ENCODE measurements at places on chromosomes 11 and 22. TPM values are rescaled to one million over a fixed set of nuclear protein-coding genes. Genes with fewer than 3 reads are reported as not detected.
A peak's percentile ranks its signal among the peaks of the same experiment; 100 is the strongest.

- no peaks in the 10 kb centered on the region for H3K4me1 ChIP-seq
- no peaks in the 10 kb centered on the region for H3K36me3 ChIP-seq
- H3K27me3 ChIP-seq: no peaks in the 10 kb centered on the region
These were observed 7.9 kb upstream of the CEP295 start for GRCh38 chr11:93653571-93653970.

GRCh38 chr11:119338318-119338890 is 2.3 kb downstream of the C1QTNF5 start:
- H3K36me3 ChIP-seq: no peaks in the 10 kb centered on the region
- H3K27me3 ChIP-seq: no peaks in the 10 kb centered on the region
- H3K4me3 ChIP-seq: no peak overlapping the region

DNA sequence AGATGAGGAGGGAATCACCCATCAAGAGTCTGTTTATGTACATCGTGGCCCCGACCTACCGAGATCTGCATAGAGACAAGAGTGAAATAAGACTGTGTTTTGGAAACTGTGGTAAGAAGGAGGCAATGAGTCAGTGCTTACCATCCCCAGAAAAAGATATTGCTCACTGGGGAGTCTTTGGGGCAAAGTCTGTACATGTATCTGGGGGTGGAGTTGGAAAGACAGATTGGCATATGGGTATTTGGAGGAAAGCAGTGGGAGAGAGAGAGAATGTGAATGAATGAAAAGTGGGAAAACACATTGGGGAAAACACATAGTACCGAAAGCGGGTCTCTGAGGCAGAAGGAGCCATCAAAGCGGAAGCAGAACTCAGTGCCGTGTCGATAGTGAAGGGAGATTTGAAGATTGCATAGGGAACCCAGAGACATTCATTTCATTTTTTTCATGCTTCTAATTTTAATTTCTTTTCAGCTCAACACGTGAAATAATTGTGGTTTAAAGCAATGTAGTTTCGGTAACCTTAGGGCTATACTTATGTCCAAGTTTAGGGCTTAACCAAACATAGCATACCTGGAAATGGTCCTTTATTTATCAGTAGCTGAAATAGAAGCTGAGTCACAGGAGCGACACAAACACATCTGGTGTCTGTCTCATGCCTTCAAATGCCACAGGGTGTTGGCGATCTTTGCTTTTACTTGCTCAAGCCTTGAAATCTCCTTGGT is 98.6 kb upstream of the CD44 start:
- H3K4me3 ChIP-seq: no peak overlapping the region
- no peak overlapping the region for H3K27ac ChIP-seq
- no peak for DNase-seq
- H3K27me3 ChIP-seq: no peaks in the 10 kb centered on the region
- H3K36me3 ChIP-seq: no peaks in the 10 kb centered on the region
- peaks cover 25% of the 10 kb centered on the region for H3K4me1 ChIP-seq

DNA sequence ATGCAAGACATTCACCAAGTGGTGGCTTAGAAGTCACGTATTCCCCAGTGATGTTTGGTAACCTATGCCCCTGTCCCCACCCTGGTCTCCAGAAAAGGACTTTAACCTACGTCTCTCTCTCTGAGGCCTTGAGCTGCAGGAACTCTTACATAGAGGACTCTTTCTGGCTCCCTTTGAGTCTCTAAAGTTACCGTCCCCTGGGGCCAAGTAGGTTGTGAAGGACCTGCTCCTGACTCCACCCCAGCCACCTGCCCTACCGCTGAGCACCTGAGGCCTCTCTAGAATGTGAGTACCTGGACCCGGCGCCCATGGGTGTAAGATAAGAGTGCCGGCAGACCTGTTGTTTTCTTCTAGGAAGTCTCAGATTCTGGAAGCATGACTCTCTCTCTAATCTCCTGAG is 95.4 kb downstream of the TIMP3 start:
- H3K4me3 ChIP-seq: no peak overlapping the region
- no peaks in the 10 kb centered on the region for H3K36me3 ChIP-seq
- no peak for DNase-seq
- H3K27ac ChIP-seq: no peak overlapping the region
- H3K27me3 ChIP-seq: no peaks in the 10 kb centered on the region
- H3K4me1 ChIP-seq: no peaks in the 10 kb centered on the region

GRCh38 chr22:19661156-19661555 is 53.1 kb upstream of the SEPTIN5 start:
- no peak overlapping the region for H3K4me3 ChIP-seq
- no peak overlapping the region for H3K27ac ChIP-seq
- H3K4me1 ChIP-seq: no peaks in the 10 kb centered on the region

DNA sequence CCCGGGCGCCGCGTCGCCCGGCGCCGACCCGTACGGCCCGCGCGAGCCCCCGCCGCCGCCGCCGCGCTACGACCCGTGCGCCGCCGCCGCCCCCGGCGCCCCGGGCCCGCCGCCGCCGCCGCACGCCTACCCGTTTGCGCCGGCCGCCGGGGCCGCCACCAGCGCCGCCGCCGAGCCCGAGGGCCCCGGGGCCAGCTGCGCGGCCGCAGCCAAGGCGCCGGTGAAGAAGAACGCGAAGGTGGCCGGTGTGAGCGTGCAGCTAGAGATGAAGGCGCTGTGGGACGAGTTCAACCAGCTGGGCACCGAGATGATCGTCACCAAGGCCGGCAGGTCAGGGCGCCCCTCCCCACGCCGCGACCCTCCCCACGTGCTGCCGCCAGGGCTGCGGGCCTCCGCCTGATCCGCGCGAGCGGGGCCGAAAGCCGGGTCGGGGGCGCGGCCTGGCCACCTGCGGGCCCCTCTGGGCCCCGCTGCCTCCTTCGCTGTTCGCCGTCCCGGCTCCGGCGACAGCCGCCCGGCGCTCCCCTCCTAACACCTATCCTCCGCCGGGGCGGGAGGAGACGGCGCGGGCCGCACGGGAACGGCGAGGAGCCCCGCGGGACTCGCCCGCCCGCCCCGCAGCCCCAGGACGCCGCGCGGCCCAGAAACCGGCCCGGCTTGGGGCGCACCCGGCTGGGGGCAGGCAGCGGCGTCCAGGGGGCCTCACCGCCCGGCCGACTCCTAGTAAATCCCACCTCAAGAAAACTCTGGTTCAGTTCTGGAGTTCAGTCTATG is 560 bp downstream of the TBX1 start:
- no peak overlapping the region for H3K4me3 ChIP-seq
- H3K4me1 ChIP-seq: no peaks in the 10 kb centered on the region
- H3K27me3 ChIP-seq: no peaks in the 10 kb centered on the region
- H3K27ac ChIP-seq: no peak overlapping the region
- DNase-seq: no peak
- no peaks in the 10 kb centered on the region for H3K36me3 ChIP-seq

DNA sequence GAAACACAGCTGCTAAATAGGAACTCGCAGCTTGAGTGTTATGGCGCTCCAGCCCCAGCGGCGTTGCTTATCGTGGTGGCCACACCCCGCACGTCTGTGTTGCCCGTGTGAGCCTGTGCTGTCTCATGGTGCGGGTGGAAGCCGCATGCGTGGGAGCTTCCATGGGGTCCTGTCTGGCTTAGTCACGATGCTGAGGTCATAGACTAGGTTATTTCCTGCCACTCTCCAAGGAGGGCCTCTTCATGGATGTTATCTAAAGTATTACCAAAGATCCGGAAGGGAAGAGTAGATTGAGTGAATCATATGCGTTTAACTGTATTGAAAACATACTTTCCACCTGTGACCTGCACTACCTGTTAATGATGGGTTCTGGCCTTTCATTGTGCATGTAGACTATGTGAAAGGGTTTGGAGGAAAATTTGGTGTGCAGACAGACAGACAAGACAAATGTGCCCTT is 21.7 kb downstream of the CTTN start:
- no peak for DNase-seq
- no peaks in the 10 kb centered on the region for H3K4me1 ChIP-seq
- no peak overlapping the region for H3K4me3 ChIP-seq
- H3K27ac ChIP-seq: no peak overlapping the region
- no peaks in the 10 kb centered on the region for H3K27me3 ChIP-seq

- H3K36me3 ChIP-seq: no peaks in the 10 kb centered on the region
- no peak overlapping the region for H3K27ac ChIP-seq
- H3K4me3 ChIP-seq: no peak overlapping the region
- no peaks in the 10 kb centered on the region for H3K4me1 ChIP-seq
- DNase-seq: no peak
- H3K27me3 ChIP-seq: no peaks in the 10 kb centered on the region
These were observed 9.2 kb downstream of the TAB1 start for GRCh38 chr22:39408807-39409206.

DNA sequence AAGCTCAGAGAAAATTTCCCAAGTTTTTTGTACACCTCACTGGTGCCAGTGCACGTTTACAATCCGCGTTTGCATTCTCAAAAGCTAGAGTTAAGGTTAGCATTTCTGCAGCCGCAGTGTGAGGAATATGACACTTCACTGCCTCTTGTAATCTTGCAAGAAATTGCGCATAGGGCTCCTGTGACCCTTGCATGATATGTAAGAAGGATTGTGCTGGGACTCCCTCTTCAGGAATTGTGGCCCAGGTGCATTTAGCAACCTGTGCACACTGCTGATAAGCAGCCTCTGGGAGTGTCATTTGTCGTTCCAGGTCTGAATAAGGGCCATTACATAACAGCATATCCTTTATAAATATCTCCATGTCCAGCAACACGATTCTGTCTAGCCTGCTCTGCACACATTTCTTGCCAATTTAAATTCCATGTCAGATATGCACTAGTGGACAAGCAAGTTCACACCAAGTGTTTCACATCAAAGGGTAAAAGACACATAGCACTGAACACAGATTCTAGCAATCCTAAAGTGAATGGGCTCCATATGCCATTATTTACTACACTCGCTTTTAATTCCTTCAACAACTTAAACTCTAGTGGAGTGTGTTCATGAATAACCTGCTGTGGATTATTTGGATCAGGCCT is 69.2 kb upstream of the INCENP start:
- H3K27me3 ChIP-seq: no peaks in the 10 kb centered on the region
- H3K36me3 ChIP-seq: no peaks in the 10 kb centered on the region
- H3K4me3 ChIP-seq: no peak overlapping the region
- no peak overlapping the region for H3K27ac ChIP-seq

DNA sequence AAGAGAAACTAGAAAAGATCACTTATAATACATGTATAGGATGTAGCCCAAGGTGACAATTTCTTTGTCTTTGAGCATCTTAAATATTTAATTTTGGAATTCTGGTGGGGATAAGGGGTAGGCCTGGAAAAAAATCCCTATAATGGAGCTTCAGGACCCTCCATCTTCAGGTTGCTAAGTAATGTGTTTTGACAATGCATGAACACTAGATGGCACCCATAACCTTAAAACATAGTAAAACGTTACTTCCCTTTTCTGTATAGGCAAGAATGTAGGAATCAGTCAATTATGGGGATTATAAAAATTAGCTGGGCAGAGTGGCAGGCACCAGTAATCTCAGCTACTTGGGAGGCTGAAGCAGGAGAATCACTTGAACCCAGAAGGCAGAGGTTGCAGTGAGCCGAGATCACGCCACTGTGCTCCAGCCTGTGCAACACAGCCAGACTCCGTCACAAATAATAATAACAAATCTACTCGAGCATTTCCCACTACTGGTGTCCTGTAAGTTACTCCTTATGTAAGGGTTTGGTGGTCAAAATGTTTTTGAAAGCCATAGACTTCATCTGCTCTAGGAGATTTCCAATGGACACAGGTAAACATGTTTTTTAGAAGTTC is 541.9 kb upstream of the CCDC90B start:
- DNase-seq: no peak
- no peaks in the 10 kb centered on the region for H3K27me3 ChIP-seq
- H3K4me3 ChIP-seq: no peak overlapping the region
- H3K27ac ChIP-seq: no peak overlapping the region

DNA sequence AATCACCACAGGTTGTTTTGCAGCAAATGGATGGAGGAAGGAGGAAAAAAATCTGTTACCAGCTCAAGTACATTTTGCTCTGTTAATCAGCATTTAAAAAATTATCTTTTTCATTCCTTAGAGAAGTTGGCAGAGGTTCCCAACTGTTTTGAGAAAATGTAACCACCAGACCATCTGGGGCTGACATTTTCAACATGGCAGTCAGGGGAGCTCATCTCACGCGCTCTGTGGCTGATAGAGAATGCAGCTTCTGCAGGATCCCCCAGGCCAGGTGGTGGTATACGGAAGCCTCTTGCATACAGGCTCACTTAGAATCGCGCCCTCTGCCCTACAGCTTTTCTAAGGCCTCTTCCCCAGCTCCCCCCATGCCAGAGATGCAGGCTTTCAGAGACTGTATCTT is 68.0 kb upstream of the OPCML start:
- H3K4me3 ChIP-seq: no peak overlapping the region
- no peaks in the 10 kb centered on the region for H3K4me1 ChIP-seq
- H3K27me3 ChIP-seq: no peaks in the 10 kb centered on the region
- no peak for DNase-seq

GRCh38 chr11:65560555-65561418 is 2.6 kb upstream of the LTBP3 start:
- no peak for DNase-seq
- H3K27ac ChIP-seq: no peak overlapping the region
- peaks cover 12% of the 10 kb centered on the region for H3K4me1 ChIP-seq
- no peaks in the 10 kb centered on the region for H3K36me3 ChIP-seq

- no peaks in the 10 kb centered on the region for H3K36me3 ChIP-seq
- H3K4me1 ChIP-seq: no peaks in the 10 kb centered on the region
- no peaks in the 10 kb centered on the region for H3K27me3 ChIP-seq
- H3K4me3 ChIP-seq: no peak overlapping the region
These were observed 123.4 kb downstream of the SWAP70 start for GRCh38 chr11:9787260-9787659.

GRCh38 chr11:37105427-37105826 is 507.4 kb upstream of the RAG2 start:
- no peaks in the 10 kb centered on the region for H3K27me3 ChIP-seq
- DNase-seq: no peak
- H3K36me3 ChIP-seq: no peaks in the 10 kb centered on the region
- no peak overlapping the region for H3K4me3 ChIP-seq
- H3K4me1 ChIP-seq: no peaks in the 10 kb centered on the region

DNA sequence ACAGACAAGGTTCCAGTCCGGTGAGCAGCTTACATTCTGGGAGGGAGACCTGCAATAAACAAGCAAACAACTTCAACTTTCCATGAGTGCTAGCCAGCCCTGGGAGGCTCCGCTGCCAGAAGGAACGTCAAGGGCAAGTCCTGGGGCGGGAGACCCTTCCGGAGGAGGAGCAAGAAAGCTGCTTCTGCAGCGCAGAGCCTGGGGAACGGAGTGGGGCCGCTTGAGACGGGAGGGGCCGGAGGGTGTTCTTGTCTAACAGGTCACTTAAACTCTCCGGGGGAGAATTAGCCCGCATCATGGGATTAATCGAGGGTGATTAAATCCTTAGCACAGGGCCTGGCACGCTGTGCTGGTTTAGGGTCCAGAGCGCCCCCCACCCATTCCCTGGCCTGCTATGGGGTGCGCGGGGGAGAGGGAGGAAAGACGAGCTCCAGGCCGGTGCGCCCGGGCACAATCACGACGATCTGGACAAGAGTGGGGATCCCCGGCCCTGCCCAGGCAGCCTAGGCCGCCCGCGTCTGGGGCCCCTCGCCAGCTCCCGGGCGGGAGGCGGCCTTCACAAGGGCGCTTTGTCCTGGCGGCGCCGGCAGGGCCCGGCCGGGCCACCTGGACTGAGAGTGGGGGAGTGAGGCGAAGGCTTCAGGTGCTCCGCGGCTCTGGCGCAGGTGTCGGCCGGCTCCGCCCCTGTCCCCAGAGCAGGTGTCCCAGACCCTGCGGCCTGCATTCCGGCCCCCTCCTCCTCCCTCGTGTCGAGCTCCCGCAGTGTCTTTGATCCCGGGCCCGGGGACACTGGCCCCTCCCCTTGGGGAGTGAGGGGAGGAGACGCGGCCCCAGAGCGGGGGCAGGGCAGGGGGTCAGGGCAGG is 663 bp upstream of the LARGE2 start:
- peaks cover 13% of the 10 kb centered on the region for H3K4me1 ChIP-seq
- peak overlapping the region; percentile 96 for H3K27ac ChIP-seq
- H3K27me3 ChIP-seq: no peaks in the 10 kb centered on the region
- H3K36me3 ChIP-seq: no peaks in the 10 kb centered on the region
- H3K4me3 ChIP-seq: peak overlapping the region; percentile 69

Gene GVQW3
- total RNA-seq: 5.0 TPM

Gene KRTAP5-7
- total RNA-seq: not detected

Gene FOLR1
- total RNA-seq: 4.5 TPM

Gene MUC5B
- total RNA-seq: 22.8 TPM

Data from pancreas (tissue), 10 donors.